ENCODE measurements at places on chromosomes 16 and 17. TPM values are rescaled to one million over a fixed set of nuclear protein-coding genes. Genes with fewer than 3 reads are reported as not detected.

GRCh38 chr17:1190751-1191331, 11.1 kb upstream of the ABR start:
- no peak for DNase-seq

The FAM171A2 gene
- 0.62 TPM for total RNA-seq

GRCh38 chr17:80983545-80983944, 8.1 kb upstream of the CHMP6 start:
- no peak for DNase-seq

DNA sequence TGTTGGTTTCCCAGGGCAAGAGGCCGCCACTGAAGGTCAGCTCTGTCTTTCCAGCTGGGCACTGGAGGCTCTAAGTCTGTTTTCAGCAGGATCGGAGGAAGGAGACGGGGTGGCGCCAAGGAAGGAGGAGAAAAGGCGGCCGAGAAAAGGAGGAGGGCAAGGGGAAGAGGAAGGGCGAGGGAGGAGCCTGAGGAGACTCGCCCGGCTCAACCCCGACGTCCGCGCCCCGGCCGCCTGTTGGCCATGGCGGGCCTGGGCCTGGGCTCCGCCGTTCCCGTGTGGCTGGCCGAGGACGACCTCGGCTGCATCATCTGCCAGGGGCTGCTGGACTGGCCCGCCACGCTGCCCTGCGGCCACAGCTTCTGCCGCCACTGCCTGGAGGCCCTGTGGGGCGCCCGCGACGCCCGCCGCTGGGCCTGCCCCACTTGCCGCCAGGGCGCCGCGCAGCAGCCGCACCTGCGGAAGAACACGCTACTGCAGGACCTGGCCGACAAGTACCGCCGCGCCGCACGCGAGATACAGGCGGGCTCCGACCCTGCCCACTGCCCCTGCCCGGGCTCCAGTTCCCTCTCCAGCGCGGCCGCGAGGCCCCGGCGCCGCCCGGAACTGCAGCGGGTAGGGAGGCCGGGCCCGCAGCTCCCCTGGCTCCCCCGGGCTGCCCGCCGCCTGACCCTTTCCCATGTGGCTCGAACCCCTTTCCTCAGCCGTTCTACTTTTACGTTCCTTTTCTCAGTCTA, at the start of gene RNF135:
Gene RNF135, plus strand, starts transcription at position 209 of the 737 bp plus-strand sequence. Its CDS starts 35 bp downstream, at position 244.
- peak; percentile 93 for DNase-seq

All from cardiac septum (tissue), 1 donor.